ENCODE measurements at places on chromosomes 3 and 15.

DNA sequence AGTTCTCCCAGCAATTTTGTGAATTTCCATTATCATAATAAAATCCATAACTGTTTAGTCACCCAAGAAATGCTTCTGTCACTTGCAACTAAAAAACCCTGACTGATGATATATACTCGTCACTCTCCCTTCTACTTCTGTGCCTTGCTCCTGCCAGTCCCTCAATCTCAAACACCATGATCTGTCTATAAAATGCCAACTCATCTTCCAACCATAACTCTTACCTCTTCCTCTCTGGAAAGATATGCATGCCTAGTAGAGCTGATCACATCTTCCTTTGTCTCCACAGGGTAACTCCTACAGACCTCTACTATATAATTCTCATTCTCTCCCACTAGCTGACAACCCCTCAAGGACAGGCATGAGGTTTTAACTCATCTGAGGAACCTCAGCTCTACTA lies 5.2 kb upstream of the VEPH1 start:
- no peak for DNase-seq

DNA sequence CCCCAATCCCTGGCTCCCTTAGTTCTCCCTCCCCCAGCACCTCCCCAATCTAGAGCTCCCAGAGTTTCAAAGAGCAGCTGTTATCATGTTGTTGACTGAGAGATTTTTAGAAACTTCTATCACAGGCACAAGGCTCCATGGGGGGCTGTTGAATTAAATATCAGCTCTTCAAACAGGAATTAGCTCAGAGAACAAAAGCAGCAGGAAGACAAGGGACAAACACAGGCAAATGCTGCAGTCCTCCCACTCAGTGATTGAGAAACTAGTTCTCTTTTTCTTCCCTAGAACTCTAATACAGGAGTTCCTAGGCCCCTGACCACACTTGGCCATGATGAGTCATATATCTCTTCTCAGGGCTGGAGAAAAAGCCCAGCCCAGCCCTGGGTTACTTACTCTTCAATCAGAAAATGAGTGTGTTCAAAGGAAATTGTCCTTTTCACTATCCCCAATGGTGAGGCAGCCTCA lies 262.1 kb downstream of the IGSF11 start:
- no peak for DNase-seq

- DNase-seq, result no peak
These were observed 7.4 kb upstream of the TGM5 start for GRCh38 chr15:43274136-43274535.

DNA sequence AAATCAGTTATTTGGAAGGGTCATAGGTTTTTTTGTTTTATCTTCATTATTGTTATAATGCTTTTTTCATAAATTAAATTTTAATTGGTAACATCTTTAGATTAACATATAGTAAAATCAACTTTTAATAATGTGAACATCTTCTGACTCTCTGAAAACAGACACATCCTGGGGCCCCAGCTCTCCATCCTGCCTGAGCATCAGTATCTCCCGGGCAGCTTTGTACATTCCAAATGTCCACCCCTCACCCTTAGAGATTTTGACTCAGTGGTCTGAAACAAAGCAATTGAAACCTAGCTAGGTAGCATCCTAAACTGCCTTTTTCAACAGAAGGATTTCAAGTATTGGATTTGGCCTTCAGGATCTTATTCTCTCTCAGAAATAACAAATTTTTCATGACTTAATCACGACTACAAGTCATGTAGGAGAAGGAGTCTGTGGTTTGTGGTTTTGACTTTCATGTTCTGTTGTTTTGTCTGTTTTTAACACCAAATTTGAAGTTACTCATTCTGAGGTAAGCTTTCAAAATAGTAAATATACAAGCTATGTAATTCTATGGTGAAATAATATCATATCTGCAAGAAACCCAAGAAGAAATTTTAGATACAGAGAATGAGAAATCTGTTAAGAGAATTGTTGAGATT lies 147.3 kb upstream of the UBE2E2 start:
- peak; percentile 92 for DNase-seq

GRCh38 chr3:174873832-174874657 lies 14.9 kb downstream of the NAALADL2 start:
- DNase-seq, result no peak

DNA sequence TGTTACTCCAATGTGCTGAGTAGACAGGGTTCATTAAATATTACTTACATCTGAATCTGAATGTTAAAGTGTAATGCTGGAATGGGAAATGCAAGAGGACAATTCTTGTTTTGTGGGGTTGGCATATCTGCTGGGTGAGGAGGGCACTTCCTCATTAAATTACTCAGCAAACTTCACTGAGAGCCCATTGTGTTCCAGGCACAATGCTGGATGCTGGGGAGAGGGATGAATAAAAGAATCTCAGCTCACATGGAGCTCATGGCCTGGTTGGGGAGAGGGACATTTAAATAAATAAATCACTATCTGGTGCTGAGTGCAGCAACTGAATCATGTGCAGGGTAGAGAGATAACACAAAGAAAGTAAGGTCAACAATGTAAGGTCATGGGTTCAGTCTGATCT lies 199.2 kb upstream of the CFAP20DC start:
- DNase-seq, result no peak
